ENCODE measurements at places on chromosomes 16 and 17.

GRCh38 chr17:28536532-28537218 is 15.7 kb downstream of the UNC119 start:
- no peak for DNase-seq

GRCh38 chr16:27426423-27427408 is 24.7 kb downstream of the IL21R start:
- no peak for DNase-seq

- DNase-seq, result no peak
Measured at GRCh38 chr16:54459509-54460262, 173.1 kb upstream of the IRX3 start.

GRCh38 chr16:83308414-83308813 is 499.4 kb upstream of the HSBP1 start:
- DNase-seq, result no peak

DNA sequence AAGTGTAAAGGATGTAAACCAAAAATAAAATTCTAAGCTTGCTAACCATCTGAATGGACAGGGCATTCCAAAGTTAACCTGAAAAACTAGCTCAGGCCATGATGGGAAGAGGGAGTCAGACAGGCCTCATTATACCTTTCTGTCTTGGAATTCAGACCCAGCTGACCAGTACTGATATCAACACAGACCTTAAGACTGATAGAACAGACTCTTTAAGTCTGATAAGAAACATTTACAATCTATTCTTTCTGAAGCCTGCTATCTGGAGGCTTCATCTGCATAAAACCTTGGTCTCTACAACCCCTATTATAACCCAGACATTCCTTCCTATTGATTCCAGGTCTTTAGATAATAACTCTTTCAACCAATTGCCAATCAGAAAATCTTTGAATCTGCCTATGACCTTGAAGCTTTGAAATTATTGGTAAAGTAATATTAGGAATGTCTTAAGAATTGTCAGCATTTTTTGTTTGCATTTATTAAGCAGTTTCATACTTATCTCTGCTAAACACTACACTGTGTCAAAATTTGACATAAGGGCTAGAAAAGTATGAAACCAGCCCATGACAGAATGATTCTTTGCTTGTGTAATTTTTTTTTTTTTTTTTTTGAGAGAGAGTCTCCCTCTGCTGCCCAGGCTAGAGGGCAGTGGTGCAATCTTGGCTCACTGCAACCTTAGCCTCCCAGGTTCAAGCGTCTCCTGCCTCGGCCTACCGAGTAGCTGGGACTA is 12.9 kb upstream of the PRSS54 start:
- DNase-seq, result no peak

DNA sequence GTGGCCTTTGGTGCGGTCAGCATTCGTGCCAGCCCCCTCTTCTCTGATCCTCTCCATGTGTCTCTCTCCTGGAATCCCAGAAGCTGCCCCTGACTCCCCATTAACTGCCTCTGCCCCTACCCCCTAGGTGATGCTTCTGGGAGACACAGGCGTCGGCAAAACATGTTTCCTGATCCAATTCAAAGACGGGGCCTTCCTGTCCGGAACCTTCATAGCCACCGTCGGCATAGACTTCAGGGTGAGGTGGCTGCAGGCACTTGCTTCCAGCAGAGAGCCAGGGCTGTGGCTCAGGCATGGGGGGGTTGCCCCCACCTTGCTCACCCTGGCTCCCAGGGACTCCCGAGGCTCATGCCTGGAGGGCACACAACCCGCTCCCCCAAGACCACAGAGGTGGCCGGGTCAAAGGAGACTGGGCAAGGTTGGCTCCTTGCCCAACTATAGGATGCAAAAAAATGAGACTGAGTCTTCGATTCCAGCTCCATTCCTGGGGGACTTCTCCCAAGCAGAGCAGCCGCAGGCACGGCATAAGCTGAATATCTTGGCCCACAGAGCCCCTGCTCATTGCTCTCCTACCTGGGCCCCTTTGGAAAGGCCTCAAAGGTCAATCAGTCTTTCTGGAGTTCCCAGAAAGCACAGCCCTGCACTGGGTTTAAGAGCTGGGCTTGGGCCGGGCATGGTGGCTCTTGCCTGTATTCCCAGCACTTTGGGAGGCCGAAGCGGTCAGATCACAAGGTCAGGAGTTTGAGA is 3.8 kb downstream of the RAB37 start:
- DNase-seq, result no peak

- DNase-seq, result no peak
Measured at GRCh38 chr17:66944351-66945146, 20.0 kb upstream of the CACNG4 start.

DNA sequence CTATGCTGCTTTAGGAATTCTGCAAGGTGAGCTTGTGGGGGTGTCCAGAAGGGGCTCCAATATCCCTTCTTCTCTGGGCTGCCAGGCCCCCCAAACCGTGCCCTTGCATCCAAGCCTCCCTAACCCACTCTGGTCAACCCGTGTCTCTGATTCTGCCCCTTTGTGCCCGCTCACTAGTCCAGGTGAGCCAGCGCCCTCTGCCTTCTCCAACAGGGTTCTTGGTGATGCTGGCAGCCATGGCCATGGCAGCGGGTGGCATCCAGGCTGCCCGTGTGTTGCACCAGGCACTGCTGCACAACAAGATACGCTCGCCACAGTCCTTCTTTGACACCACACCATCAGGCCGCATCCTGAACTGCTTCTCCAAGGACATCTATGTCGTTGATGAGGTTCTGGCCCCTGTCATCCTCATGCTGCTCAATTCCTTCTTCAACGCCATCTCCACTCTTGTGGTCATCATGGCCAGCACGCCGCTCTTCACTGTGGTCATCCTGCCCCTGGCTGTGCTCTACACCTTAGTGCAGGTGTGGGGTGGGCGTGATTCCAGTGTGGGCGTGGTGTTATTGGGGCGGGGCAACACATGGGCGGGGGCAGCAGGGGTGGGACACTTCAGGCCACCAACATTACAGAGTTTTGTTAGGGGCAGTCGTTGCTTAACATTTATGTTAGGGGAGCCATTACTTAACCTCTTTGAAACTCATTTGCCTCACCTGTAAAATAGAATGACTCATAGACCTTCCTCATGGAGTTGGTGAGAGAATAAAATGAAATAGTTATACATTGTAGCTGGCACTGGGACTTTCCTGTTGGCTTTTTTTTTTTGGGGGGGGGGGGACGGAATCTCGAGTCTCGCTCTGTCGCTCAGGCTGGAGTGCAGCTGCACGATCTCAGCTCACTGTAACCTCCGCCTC is 31.4 kb downstream of the ANKRD40 start:
- no peak for DNase-seq

- DNase-seq, result no peak
Measured at GRCh38 chr16:11462861-11463260, 117.6 kb downstream of the RMI2 start.

DNA sequence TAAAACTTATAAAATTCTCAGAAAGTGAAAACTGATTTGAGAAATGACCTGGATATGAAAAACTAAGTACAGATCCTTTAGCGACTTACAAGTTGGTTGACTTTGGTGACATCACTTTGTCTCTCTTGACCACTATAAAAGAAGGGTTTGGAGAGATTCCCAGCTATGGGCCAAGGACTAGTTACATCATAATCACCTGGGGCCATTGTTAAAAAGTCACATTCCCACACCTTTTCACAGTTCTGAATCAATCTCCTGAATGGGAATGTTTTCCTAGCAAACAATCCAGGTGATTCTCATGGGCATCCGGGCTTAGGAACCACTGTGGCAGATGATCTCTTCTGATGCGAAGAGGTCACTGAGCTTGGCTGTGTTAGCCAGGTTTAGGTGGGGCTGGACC is 620 bp upstream of the VWA3A start:
- no peak for DNase-seq

DNA sequence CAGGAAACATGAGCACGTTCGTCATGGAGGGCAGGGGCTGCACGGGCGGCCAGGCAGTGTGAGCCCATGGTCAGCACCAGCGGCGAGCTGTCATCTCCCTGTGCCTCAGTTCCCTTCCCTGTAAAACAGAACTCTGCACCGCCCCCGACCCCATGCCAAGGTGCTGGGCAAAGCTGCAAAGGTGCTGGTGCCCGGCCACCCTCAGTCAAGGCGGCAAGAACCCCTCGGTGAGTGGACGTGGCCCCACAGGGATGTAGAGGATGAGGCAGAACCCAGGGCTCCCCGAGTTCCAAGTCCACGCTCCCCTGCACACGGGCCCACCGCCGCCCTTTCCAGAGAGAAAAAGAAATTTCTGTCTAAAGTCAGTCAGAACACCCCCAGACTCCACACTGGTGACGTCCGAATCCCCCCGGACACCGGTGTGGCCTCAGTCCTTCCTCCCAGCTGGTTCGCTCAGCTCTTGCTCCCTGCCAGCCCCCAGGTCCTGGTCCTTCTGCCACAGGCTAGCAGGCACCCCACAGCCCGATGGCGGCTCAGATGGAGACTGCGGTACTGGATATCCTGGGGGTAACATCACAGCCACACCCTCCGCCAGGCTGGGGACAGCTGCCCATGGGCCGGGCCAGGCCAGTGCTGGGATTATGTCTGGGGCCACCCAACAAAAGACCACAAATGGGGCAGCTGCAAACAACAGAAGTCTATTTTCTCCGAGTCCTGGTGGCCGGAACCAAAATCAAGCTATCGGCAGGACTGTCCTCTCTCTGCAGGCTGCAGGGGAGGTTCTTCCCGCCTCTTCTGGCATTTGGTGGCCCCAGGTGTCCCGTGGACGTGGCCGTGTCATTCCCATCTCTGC is 14.4 kb upstream of the BAHCC1 start:
- DNase-seq, result no peak

- no peak for DNase-seq
Measured at GRCh38 chr17:3723188-3723555, 531 bp upstream of the HASPIN start.

DNA sequence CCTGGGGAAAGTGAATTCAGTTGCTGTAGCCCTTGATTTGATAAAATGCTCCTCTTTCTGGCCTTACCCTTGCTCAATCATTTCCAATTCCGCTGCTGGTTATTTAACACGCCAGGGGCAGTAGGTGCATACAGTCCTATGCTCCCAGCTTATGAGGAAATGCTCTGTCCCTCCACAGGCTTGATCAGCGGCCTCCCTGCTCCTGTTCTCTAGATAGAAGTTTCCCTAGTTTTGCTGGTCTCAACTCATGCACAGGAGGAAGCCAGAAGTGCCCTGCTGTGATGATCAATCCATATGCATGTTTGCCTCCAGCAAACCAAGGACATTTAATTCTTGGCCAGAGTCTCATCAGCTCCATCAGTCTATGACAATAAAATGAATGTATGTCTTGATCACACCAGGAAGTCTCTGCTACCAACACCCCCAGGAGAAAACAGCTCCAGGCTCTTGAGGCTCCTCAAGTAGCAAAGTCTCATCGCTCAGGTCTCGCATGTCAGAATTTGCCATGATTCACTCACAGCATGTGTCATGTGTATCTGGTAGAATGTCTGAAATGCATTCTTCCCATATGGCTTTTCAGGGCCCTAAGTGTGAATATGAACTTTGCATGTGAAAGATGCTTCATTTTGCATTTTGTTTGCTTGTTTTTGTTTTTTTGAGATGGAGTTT is 208.9 kb downstream of the CDH13 start:
- no peak for DNase-seq

DNA sequence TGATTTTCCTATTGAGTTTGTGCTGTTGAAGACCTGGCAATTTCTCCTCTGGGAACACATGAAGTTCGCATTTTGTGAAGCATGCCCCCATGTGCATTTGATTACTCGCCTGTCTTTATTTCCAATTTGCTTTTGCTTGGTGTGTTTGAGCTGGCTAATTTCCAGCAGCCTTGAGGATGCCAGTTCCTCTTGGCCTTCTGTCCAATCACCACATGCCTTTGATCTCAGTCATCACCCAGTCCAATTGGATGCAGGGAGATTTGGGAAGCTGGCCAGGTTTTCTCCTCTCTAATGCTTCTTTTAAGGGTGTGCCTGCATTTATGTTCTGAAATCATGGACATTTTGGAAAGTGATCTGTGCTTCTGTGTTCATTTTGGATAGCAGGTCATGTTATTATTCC is 3.8 kb upstream of the TMEM100 start:
- no peak for DNase-seq

GRCh38 chr17:83119987-83120864 is 40.8 kb downstream of the METRNL start:
- no peak for DNase-seq

- no peak for DNase-seq
Measured at GRCh38 chr17:42354956-42355843, 33.0 kb downstream of the STAT3 start.

- DNase-seq, result peak; percentile 39
Measured at GRCh38 chr17:35969558-35970380, 11.5 kb downstream of the CCL16 start.

GRCh38 chr16:87461466-87461991 is 31.3 kb downstream of the ZCCHC14 start:
- no peak for DNase-seq
